ENCODE measurements at places on chromosomes 2 and 18.

GRCh38 chr2:773256-774160, 96.3 kb upstream of the TMEM18 start:
- H3K27ac ChIP-seq = no peak overlapping the region
- H3K4me3 ChIP-seq = no peak overlapping the region
- H3K27me3 ChIP-seq = no peaks in the 10 kb centered on the region
- no peaks in the 10 kb centered on the region for H3K36me3 ChIP-seq
- DNase-seq = no peak

GRCh38 chr2:32901313-32901712, 45.4 kb upstream of the LTBP1 start:
- no peak overlapping the region for H3K4me3 ChIP-seq
- DNase-seq = no peak
- H3K27ac ChIP-seq = no peak overlapping the region
- peaks cover 14% of the 10 kb centered on the region for H3K27me3 ChIP-seq
- H3K4me1 ChIP-seq = no peaks in the 10 kb centered on the region

DNA sequence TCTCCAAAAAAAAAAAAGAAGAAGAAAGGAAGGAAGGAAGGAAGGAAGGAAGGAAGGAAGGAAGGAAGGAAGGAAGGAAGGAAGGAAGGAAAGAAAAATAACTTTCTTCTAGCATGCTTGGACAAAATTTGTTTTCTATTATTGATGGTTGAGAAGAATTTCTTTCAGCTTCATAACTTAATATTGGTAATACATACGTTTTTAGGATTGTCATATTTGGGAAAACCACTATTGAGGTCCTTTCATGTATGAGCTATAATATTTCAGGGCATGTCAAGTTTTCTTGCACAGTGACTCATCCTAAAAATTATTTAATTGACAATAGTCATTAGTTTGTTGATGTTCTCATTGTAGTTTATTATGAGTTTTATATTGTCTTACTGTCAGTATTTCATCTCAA, 66.4 kb upstream of the PKDCC start:
- H3K36me3 ChIP-seq = no peaks in the 10 kb centered on the region
- H3K4me1 ChIP-seq = no peaks in the 10 kb centered on the region
- H3K4me3 ChIP-seq = no peak overlapping the region

DNA sequence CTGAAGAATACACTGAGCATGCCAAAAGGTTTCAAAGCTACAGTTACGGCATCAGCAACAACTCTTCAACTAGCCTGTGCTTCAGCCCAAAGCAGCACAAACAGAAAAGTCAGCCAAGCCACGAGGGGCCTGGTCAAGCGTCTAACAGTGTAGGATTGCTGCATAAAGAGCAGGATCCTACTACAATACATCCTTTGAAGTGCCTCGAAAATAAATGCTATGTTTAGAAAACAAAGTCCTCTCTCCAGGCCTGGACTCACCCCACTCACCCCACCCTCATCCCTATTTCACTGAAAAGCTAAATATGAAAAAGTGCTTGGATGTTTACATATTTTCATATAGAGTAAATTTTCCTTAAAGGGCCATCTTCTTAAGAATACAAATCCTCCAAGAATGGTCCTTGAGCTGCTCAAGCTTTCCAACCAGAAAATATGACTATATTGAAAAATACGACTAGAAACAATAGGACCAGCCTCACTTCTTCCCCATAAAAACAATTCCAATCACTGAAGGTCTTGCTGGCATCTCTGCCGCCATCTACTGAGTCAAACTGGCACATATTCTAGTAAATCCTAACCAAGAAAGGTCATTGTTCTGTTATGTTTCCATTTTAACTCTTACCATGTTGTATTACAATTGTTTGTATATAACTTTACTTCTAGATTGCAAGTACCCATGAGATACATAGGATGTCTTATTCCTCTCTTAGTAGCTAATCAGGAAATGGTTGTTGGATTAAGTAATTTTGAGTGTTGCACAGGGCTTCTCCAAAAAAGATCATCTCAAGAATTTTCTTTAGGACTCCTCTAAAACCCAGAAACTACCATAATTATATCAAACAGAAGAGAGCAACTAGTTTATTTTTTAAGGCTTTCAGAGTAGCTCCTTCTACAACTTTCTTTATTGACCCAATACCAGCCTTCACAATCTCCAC, 63.6 kb downstream of the CLHC1 start:
- no peaks in the 10 kb centered on the region for H3K36me3 ChIP-seq
- no peaks in the 10 kb centered on the region for H3K4me1 ChIP-seq
- H3K4me3 ChIP-seq = no peak overlapping the region
- H3K27ac ChIP-seq = no peak overlapping the region
- no peaks in the 10 kb centered on the region for H3K27me3 ChIP-seq
- peak; percentile 35 for DNase-seq

DNA sequence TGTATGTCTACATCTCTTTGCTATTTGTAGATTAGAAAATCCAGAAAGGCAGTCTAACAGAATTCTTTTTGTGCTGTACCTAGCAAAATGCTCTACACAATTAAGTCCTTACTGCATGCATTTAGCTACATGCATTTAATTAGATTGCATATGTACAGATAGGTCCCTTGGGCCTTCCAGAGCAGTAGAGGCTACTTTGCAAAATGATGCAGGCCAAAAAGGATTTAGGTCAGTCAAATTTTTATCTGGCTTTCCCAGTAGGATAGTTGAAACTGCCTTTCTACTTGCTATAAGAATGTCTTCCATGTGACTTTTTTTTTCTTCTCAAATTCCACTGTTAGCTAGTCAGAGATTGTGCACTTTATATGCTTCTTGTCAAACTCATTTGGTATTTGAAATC, 19.3 kb downstream of the GALNT13 start:
- no peak for DNase-seq
- H3K4me1 ChIP-seq = no peaks in the 10 kb centered on the region
- H3K4me3 ChIP-seq = no peak overlapping the region
- H3K27me3 ChIP-seq = no peaks in the 10 kb centered on the region

DNA sequence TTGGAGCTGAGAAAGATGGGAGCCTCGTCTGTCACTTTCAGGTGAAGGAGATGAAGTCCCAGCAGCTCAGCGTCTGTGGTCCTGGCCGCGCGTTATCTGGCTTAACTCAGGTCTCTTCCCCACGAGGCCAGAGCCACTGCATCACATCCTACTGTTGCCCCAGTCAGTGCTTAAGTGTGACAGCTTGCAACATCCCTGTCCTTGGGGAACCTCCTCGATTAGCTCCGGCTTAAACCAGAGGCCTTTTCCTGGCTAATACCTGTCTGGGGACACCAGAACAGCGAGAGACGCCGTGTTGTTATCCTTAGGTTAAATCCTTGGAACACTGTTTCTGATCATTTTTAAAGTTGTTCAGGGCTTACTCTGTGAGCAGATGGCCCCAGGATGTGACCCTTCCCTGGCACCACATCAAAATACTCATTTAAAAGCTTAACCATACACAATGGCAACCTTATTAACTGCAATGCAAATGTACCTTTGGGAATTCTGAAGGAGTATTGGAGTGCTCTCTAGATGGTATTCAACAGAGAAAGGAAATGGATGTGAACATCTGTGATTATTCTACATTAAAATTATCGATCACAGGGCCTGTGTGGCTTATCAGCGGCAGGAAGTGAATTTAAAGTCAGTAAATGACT, 61.2 kb upstream of the SPP2 start:
- H3K27me3 ChIP-seq = no peaks in the 10 kb centered on the region
- H3K27ac ChIP-seq = peak overlapping the region; percentile 81
- H3K4me3 ChIP-seq = no peak overlapping the region
- DNase-seq = no peak
- H3K4me1 ChIP-seq = peaks cover 17% of the 10 kb centered on the region
- H3K36me3 ChIP-seq = no peaks in the 10 kb centered on the region

DNA sequence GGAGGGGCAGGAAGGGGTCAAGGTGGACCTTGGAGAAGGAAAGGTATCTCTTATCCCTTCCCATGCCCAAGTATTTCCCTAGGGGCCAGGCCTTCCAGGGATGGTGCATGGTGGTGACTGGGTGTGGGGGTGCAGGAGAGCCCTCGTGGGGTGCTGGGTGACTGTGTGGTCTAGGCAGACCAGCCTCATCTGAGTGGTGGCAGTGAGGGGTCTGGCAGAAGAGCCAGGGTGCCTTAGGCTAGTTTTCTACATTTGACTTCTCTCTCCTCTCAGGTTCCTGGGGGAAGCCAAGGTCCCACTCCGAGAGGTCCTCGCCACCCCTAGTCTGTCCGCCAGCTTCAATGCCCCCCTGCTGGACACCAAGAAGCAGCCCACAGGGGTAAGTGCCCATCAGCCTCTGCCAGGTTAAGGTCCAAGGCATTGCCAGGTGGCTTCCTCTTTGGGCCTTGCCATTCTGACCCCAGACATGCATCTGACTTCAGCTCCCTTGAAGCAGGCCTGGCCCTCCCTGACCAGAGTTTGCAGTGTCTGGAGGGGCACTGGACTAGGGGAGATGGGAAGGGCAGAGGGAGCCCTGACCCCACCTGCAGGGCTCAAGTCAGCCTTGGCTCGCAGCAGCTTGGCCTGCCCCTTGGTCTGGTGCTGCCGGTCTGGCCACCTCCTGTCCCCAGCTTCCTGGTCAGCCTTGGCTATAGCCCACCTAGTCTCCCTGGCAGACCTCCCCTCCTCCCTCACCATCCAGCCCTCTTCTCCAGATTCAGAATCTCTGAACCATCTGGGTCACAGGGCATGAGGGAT, 49.8 kb downstream of the DYSF start:
- H3K27ac ChIP-seq = no peak overlapping the region
- H3K27me3 ChIP-seq = no peaks in the 10 kb centered on the region
- H3K4me3 ChIP-seq = no peak overlapping the region
- no peaks in the 10 kb centered on the region for H3K4me1 ChIP-seq

DNA sequence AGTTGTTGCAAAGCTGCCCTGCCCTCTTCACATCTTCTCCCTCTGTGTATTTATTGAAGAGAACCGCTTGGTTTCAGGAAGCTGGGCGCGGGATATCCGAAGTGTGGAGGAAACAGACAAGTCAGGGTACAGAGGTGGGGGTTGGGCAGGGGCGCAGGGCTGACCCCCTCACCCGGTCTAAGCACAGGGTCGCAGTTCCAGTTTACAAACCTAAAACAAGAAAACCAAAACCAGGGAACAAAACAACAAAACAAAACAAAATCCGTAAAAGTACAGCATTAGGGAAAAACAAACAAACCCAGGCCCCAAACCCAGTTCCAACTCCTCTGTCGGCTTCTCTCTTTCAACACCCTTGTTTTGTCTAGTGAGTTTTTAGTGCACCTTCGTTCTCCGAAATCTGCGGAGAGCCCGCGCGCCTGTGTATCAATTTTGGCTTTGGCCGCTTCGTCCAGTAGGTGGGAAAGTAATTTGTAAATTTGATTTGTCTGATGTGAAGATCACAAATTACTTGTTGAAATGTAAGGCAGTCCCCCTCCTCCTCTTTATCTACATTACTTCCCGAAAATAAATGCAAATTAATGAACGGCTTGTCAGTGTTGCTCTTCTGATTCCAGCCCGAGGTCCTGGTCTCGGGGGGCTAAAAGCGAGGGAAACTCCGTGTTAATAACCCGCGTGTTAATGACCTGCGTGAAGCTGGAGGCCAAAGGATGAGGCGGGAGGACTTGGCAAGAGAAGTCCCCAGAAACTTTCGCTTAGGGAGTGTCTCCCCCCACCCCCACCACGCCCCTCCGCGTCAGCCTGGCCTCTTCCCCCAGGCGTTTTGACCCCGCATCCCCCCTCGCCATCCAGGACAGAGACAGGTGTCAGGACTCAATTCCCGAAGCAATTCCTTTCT, 6.9 kb downstream of the OTX1 start:
- peaks cover 71% of the 10 kb centered on the region for H3K27me3 ChIP-seq
- H3K27ac ChIP-seq = no peak overlapping the region
- no peak for DNase-seq
- peaks cover 59% of the 10 kb centered on the region for H3K4me1 ChIP-seq
- no peaks in the 10 kb centered on the region for H3K36me3 ChIP-seq

GRCh38 chr18:50820901-50821520, 1.2 kb upstream of the MRO start:
- no peak for DNase-seq
- H3K4me1 ChIP-seq = peaks cover 16% of the 10 kb centered on the region
- no peak overlapping the region for H3K27ac ChIP-seq
- H3K27me3 ChIP-seq = peaks cover 3% of the 10 kb centered on the region

DNA sequence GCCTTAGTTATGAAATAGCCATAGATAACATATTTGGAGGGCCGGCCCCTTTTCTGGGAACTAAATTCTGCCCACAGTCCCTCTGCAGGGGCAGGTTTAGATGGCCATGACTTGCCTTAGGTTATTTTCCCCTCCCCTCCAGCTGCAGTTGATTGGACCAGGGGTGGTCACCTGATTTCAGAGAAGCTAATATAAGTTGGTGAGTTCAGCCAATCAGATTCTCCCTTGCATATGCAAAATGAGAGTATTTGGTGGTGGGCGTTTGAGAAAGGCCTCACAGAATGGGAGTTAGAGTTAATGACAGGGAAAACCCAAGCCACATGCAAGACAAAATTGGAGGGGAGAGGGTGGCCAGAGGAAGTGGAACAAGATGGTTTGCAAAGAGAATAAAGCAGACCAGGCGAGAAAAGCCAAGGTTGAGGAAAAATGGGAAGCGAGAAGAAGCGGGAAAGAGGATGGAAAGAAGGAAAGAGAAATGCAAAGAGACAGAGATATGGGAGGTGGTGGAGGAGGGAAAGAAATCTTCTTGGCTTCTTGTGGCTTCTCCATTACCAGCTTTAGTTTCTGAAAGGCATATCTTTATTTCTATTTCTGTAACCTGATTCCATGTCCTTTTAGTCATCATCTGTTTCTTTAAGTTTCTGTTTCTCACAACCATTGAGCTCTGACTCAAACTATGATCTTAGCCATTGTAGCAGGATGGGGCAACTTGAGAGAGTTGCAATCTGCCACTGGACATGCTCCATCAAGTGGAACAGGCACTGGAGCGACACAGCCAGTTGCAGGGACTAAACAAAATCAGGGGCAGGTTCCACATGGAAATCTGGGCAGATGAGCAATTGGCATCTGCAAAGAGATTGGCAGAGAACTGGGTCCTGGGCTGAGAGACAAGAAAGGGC, 108.1 kb upstream of the SIX3 start:
- H3K36me3 ChIP-seq = no peaks in the 10 kb centered on the region
- no peak overlapping the region for H3K27ac ChIP-seq
- H3K27me3 ChIP-seq = no peaks in the 10 kb centered on the region
- no peak for DNase-seq

- H3K27me3 ChIP-seq = no peaks in the 10 kb centered on the region
- no peaks in the 10 kb centered on the region for H3K4me1 ChIP-seq
- no peak for DNase-seq
- no peak overlapping the region for H3K27ac ChIP-seq
Observed at GRCh38 chr18:8301427-8302172, 307.6 kb upstream of the RAB12 start.

GRCh38 chr2:233233618-233234230, 17.7 kb upstream of the ATG16L1 start:
- no peaks in the 10 kb centered on the region for H3K4me1 ChIP-seq
- peak overlapping the region; percentile 39 for H3K27ac ChIP-seq
- DNase-seq = no peak
- no peak overlapping the region for H3K4me3 ChIP-seq

DNA sequence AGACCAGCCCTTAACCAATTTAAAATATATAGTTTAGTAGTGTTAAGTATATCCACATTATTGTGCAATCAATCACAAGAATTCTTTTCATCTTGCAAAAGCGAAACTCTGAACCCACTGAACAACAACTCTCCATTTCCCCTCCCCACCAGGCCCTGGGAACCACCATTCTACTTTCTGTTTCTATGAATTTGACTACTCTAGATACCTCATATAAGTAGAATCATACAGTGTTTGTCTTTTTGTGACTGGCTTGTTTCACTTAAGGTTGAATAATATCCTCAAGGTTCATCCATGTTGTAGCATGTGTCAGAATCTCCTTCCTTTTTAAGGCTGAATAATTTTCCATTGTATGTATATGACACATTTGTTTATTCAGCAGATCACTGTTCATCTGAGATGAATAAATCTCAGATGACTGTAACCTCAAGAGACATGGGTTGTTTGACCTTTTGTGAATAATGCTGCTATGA, 8.1 kb upstream of the SOS1 start:
- H3K4me3 ChIP-seq = no peak overlapping the region
- no peaks in the 10 kb centered on the region for H3K36me3 ChIP-seq
- H3K27me3 ChIP-seq = no peaks in the 10 kb centered on the region
- DNase-seq = peak; percentile 61
- H3K4me1 ChIP-seq = peaks cover 28% of the 10 kb centered on the region

All from T-cell (primary cell).